NCI-H2081 treated with DMSO at 0.1 percent for 48 hours (cell line): ENCODE measurements at places on chromosomes 12 and 14.

DNA sequence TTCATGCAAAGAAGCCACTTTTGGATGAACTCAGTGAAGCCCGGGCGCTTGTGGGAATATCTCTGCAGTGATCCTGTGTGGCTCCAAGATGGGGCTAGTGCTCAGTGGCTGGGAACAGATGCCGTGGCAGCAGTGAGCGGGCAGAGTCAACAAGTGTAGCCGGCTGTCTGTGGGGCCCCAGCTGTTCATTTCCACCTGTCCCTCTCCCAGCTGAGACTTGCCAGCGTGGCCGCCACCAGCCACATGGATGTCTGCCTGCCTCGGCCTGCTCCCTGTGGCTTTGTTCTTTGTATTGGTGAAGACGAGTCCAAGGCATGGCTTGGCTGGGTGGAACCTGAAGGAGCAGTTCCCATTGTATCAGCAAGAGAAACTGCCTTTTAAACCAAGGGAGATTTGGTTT is 77.3 kb downstream of the NOS1 start:
- DNase-seq = no peak

DNA sequence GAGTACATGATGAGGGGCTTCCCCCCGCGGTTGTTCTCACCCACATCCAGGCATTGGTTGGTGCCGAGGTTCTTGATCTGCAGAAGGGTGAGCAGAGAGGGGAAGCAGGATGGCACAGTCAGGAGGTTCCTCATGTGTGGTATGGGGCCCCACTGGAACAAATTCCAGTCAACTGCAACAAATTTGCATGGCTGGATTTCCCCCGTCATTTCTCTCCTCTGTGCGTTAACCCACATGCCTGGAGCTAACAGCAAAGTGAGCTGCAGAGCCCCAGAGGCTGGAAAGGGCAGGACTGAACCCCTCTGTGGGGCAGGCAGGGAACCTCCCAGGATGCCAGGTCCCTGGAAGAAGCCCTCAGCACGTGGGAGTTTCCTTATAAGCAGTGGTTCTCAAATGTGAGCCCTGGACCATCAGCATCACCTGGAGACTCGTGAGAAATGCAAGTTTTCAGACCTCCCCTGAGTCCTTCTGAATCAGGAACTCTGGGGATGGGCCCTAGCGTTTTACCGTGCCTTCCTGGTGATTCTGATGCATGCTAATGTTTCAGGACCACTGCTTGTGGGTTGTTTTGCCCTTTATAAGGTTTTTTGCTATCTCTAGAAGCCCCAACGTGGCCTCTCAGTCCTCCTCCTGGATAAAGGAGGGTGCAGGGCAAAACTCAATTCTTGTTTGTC is 11.0 kb upstream of the CELA1 start:
- no peak for DNase-seq

- no peak for DNase-seq
Measured at GRCh38 chr12:10160617-10161385, 11.1 kb downstream of the OLR1 start.

GRCh38 chr14:101540481-101541462 is 20.5 kb upstream of the DIO3 start:
- DNase-seq = no peak

GRCh38 chr14:106276326-106277267 is 750.2 kb downstream of the TMEM121 start:
- no peak for DNase-seq

- DNase-seq = no peak
Measured at GRCh38 chr12:109532721-109533486, 40.4 kb downstream of the MMAB start.

DNA sequence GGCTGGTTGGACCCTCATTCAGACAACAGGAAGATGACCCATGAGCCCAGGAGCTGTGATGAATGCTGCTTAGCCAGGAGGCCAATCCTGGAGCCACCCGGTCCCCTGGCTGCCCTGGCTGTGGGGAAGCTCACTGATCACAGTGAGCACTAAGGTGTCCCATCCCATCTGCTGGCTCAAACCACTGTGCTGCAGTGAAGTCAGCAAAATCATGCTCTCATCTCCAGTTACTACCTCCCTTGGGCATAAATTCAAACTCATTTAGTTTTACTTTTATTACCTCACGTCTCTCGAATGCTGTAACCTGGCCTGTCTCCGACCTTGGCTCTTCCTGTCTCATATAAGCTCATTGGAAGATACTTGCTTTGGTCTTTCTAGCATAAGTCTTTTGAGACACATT is 112.4 kb downstream of the APAF1 start:
- DNase-seq = no peak

GRCh38 chr14:94940263-94940993 is 170.5 kb upstream of the GSC start:
- DNase-seq = no peak

- no peak for DNase-seq
Measured at GRCh38 chr14:90567191-90567590, 170.4 kb downstream of the CALM1 start.

- DNase-seq = no peak
Measured at GRCh38 chr12:110233212-110233903, 47.7 kb upstream of the ATP2A2 start.

DNA sequence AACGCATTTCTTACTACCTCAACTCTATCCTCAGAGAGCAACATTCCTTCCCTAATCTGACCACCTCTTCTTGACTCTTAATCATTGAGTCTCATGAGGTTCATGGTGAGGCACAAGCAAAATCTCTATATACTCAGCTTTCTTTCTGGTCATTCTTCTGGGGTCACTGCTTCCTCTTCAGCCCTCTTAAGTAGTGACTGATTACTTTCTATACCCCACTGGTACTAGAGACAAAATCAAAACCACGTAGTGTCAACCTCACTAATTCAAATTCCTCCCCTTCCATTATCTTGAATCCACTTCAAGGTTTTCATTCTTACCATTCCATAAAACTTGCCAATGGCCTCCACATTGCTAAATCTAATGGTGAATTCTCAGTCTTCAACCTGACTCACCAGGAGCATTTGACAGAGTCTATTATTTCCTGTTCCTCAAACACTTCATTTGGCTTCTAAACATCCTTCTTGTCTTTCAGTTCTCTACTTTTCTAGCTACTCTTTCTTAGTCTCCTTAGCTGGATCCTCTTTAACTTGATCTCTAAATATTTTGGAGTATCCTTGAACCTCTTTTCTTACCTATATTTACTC is 6.8 kb downstream of the WDHD1 start:
- no peak for DNase-seq

GRCh38 chr12:98352835-98353234 is 162.6 kb upstream of the TMPO start:
- DNase-seq = no peak

GRCh38 chr12:122849352-122850047 is 14.2 kb downstream of the HIP1R start:
- DNase-seq = no peak

- DNase-seq = no peak
Measured at GRCh38 chr12:6370576-6370935, 4.8 kb downstream of the SCNN1A start.

DNA sequence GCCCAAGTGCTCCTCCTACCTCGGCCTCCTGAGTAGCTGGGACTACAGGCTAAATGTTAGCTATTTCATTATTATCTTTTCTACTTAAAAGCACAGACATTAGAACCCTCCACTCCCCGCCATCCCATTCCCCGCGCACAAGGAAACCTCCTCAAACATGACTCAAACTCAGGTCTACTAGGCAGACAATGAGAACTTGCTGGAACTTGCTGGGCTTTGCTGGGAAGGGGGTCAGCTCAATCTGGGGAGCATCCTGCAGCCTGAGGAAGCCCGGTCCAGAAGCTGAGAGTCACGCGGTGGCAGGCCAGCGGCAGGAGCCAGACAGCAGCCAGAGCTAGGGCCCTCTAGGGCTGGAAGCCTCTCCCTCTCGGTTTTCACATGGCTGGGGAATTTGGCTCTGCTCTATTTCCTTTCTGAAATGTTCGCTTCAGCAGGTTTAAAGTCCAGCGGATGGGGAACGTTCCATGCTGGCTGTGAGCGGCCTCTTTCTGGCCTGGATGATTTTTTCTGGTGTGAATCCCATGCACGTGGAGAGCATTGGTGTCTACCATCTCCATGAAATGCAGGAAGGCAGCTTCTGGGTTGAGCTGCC is 68.5 kb downstream of the SLC6A12 start:
- no peak for DNase-seq

- DNase-seq = no peak
Measured at GRCh38 chr12:75170640-75171185, 38.9 kb downstream of the KCNC2 start.

DNA sequence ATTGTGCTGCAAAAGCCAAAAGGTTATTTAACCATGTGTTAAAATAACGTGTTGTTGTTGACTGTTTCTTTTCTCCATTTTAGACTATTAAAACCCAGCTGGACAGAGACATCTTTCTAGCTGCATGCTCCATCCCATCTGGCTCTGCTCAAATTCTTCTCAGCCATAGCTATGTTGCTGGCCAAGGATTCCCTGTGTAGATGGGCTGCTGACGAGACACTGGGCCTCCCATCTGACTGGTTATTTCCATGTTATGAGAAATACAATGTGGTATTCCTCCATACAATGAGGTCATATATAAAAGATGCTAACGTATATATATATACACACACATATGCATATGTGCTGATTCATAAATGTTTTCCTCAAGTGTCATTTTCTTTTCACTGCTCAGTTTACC is 30.1 kb downstream of the MED13L start:
- DNase-seq = no peak

- no peak for DNase-seq
Measured at GRCh38 chr14:89340200-89341181, 76.5 kb downstream of the FOXN3 start.

GRCh38 chr12:54193434-54193833 is 4.6 kb upstream of the SMUG1 start:
- no peak for DNase-seq

- DNase-seq = no peak
Measured at GRCh38 chr14:23439107-23439835, 3.8 kb upstream of the MYH7 start.

GRCh38 chr12:82687021-82688011 is 610 bp downstream of the TMTC2 start:
- no peak for DNase-seq

DNA sequence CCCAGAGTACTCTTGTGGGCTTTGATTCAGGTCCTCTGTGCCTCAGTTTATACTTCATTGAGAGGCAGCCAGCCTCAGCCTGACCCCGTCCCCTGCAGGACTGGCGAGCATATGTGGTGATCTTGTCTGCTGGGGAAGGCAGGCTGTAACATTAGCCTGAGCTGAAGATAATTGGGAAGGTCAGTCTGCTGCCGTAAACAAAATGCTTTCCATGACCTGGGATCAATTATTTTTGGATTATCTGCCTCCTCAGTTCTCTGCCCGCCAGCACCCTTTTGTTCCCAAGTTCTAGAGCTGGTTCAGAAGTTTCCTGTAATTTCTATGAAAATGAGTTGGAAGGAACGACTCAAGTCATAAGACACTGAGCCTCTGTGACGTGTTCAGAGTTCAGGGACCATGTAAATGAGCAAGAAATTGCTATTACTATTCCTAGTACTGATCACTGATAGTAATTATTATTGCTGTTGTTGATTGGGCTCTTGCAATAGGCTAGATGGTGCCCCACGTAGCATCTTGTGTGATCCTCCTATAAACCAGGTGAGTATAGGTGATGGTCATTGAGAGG is 4.5 kb downstream of the ORAI1 start:
- no peak for DNase-seq

GRCh38 chr12:14167005-14167628 is 185.7 kb upstream of the GRIN2B start:
- DNase-seq = peak; percentile 13

- no peak for DNase-seq
Measured at GRCh38 chr12:92540782-92541423, 161.9 kb upstream of the PLEKHG7 start.
